ENCODE measurements at places on chromosomes 5 and 9.
A peak's percentile ranks its signal among the peaks of the same experiment; 100 is the strongest.

DNA sequence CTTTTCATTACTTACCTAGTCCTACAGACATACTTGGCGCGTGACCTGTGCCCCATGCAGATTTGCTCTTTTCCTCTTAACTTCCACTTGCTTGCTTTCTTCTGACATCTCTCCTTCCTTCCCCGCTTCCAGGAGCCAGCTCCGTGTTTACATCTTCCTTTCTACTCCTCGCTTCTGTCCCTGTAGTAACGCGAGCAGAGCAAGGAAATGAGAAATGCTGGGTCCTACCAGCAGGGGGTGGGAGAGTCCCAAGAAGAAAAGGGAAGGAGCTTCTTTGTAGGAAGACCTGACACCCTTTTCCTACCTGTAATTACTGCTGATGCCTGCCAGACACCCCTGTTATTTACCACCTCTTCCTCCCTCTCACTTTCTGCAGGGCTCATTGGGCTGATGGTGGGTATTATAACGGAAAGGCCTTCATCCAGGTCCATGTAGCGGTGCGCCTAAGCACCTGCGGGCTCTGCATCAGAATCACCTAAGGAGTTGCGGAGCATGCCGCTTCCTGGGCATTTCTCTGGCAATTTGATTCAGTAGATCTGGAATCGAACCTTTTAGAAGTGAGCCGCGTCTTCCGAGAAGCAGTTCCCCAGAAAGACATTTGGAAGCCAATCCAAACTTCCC lies 1260.8 kb upstream of the WWC1 start:
- DNase-seq = peak; percentile 55

GRCh38 chr9:130763331-130764171 lies 70.0 kb downstream of the EXOSC2 start:
- DNase-seq = no peak

DNA sequence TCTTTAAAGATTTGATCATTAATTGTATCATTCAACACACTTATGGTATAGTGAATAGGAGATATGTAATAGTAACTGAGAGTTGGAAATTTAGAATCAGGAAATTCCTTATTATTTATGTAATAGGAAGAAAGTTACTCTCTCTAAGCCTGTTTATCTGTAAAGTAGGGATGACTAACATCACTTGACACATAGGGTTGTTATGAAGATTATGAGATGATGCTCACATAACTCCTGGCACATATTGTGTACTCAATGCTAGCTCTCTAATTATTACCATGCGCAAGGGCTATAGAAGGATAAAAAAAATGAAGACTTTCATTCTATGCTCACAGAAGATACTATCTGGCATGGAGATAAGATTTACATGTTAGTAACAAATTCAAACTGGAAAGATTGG lies 149.9 kb downstream of the ISOC1 start:
- DNase-seq = no peak

- DNase-seq = peak; percentile 52
Observed at GRCh38 chr9:72440992-72441847, 76.2 kb upstream of the ZFAND5 start.

DNA sequence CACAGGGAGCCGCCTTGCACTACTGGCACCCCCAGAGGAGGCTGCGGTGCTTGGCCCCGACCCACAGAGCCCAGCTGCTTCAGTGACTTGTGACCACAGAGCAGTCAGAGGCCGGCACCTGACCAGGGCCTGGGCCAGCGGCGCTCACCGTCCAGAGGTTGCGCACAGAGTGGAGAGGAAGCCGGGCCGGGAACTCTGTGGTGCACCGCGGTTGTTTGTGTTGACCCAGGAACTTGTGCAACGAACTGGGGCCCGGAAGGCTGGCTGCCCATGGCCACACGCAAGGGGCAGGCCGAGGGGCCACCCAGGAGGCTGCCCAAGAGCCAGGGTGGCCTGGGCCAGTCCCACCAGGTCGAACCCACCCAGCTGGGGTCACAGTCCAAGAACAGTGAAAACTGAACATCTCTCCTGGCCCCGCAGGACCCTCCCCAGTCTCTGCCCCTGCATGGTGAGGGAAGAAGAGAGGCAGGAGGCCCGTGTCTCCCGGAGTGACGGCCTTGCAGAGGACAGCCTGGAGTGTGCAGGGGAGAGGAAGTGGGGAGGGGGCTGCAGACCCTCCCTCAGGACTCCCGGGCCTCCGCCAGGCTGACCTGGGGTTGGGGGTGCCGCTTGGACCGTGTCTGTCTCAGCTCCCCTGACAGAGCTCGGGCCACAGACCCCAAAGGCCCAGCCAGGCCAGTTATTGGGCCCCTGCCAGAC lies 42.8 kb upstream of the EGFL7 start:
- no peak for DNase-seq

DNA sequence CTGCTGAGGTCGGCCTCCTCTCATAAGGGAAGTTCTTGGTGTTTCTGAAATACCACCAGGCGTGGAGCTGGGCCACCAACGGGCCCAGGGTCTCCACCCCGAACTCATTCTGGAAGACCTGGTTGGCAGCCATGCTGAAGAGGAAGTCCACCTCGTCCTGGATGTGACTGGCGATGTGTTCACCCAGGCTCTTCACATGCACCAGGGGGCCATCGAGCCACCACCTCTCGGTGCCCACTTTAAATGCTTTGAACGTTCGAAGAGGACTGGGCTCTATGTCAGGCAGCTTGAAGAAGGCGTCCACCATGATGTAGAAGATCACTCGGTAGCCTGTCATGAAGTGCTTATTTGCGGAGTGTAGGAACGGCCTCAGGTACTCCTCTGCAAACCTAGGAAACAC lies 15.1 kb downstream of the GLT6D1 start:
- no peak for DNase-seq

DNA sequence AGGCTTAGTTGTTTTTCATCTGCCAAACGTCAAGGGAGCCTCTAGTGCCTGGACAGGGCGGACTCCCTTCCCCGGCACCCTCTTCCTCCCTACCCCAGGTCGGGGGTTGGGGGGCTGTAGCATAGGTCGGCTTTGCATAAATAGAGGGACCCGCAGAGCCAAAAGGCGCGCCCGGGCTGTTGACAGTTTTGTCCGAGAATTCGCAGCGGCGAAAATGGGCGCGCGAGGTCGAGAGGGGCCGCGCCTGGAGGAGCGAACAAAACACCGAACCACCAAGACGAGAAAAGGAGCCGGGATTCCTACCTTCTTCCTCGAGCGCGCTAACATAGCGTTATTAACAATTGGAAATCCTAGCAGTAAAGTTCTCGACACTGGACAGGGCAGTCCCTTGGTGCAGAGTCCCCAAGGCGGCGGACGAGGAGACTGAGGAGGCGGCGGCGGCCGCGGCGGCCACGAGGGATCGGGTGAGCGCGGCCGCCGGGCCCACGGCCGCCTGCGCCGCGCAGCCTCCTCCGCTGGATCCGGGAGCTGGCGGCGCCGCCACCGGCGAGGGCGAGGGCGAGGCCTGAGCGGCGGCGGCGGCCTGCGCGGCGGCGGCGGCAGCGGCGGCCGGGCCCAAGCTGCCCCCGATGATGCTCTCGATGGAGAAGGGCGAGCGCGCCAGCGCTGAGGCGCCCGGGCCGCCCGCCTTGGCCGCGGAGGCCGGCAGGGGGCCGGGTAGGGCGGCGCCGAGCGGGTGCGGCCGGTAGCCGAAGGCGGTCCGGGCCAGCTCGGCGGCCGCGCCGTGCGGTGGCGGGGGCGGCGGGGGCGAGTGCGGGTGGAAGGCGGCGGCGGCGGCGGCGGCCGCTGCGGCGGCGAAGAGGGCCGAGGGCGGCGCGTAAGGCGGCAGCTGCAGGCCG lies 1.7 kb downstream of the FOXD1 start:
- peak; percentile 36 for DNase-seq

DNA sequence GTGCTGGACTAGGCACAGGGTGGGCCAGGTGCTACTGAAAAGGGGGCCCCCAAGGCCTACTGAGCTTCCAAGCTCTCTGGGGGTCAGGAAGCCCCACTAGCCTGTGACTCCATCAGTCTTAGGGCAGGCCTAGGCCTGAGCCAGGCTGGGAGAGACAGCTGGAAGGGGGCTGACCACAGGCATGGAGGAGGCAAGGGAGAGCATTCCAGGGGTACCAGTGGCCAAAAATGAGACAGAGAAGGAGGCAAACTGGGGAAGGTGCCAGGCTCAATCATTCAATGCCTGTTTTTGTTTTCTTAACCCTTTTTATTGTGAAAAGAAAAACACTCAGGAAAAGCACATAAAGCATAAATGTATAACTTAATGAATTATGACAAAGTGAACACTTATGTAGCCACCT lies 26.2 kb upstream of the TCF7 start:
- DNase-seq = no peak

DNA sequence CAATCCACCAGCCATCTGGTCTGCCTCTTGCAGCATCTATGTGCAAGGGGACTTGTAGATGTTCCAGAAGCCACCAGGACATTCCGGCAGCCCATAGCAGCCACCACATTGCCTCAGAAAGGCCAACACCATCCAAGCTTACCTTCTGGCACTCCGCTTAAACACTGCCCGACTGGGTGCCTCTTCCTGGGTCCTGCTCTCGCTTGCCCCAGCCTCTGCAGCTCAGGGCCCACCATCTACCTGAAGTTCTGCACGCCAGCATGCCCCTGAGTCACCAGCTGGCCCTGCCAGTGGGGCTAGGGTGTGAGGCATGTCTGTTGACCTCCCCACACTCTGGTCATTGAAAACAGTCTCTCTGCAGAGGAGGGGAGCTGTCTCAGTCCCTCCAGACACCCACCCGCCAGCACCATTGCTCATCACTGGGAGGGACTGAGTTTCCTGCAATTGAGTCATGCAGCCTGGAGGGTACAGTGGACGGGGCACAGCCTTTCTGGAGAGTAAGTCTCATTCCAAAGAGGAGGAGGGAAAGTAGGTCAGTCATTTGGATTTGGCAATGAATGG lies 16.9 kb upstream of the COL5A1 start:
- peak; percentile 79 for DNase-seq
